Adipocyte (in vitro differentiated cells): ENCODE measurements at places on chromosomes 1 and 21.
A peak's percentile ranks its signal among the peaks of the same experiment; 100 is the strongest.

- DNase-seq: peak; percentile 61
Measured at GRCh38 chr1:218521414-218522169, 176.5 kb downstream of the TGFB2 start.

- DNase-seq: peak; percentile 12
Measured at GRCh38 chr1:220013497-220013896, 32.8 kb downstream of the EPRS1 start.

GRCh38 chr1:100658716-100659026 is 60.9 kb upstream of the VCAM1 start:
- no peak for DNase-seq

DNA sequence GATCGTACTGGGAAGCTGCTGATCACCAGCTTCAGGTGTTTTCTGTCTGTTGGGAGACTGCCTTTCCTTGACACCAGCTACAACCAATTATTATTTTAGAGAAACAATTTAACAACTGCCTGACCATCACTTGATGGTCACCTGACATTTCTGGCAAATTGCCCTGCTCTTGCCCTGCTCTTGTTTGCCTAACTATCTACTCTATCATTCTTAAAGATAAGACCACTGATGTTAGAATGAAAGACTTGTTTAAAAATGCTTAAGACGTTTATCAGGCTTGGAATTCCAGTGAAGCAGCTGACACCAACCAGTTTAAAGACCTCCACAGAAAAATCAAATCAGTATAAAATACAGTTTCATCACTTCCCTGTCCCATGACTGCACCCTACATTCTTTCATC is 423.3 kb upstream of the CAMK1G start:
- no peak for DNase-seq

- peak; percentile 89 for DNase-seq
Measured at GRCh38 chr1:39539252-39539790, 37.3 kb downstream of the PABPC4 start.

DNA sequence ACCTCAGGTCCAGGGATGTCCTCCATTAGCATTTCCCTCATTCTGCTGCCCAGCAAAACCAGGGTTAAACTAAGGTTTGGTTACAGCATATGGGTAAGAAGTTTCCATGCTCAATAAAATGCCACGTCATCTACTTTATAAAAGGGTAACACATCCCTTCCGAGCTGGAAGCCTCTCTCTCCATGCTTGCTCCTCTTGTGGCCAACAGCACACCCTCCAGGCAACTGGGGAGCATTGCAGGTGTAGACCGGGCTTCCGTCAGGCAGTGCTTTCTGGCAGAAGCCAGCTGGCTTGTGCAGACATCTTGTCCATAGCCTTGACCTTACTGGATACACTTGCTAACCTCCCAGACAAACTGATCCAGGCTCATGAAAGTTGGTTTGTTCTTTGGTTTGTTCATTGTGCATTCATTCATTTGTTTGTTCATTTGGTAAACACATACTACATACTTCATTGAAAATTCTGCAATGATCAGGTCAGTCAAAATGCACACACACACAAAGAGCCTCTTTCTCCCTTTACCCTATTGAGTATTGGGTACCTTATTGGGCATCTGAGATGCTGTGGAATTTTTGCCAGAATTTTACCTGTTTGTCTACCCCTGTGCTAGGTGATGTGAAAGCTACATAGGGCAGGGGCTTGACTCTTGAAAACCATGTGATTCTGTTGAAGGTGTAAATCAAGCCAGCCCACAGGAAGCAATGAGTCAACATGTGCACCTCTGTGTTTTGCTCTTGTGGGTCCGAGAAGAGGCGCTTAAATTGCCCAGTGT is 422.8 kb downstream of the CAMTA1 start:
- peak; percentile 43 for DNase-seq

DNA sequence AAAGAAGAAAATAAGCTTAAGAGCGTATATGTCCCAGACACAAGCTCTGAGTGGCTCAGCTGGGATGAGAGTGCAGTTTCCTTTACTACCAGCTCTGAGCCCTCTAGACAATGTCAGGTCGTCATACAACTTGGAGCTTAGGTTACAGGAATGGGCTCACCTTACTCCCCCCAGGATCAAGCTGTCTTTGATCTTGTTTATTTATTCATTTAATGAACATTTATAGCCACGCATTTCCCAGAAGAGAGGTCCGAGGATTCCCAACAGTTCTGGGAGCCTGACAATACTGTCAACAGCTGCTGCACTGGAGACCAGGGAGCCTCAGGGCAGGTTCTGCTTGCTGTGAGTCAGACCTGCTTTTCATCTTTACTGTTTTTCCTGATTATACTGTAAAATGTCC is 378.9 kb downstream of the PLPP3 start:
- peak; percentile 81 for DNase-seq

DNA sequence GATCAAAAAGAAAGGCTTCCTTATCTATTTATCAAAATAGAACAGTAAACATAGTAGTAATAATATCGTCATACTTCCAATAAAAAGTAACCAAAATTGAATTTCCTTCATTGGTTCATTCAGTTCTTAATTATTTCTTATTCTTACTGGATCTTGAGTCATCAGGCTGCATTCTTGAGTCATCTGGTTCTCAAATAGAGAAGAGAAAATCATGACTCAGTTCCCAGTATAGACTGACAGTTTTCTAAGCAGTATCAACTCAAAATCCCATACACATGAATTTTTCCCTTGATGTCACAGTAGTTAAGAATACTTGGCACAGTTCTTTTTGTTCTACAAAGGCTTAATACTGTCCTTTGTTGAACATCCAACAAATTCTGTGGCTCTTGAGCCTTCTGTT is 626.9 kb upstream of the ADGRL4 start:
- DNase-seq: peak; percentile 75

- DNase-seq: peak; percentile 90
Measured at GRCh38 chr1:40096977-40097782, at the start of gene PPT1. TSS of gene PPT1 (minus strand) at chr1:40097252. CDS start at chr1:40097238, 14 bp downstream.

GRCh38 chr1:180778782-180779398 is 133.8 kb upstream of the KIAA1614 start:
- no peak for DNase-seq

GRCh38 chr1:82704393-82704792 is 903.7 kb downstream of the ADGRL2 start:
- DNase-seq: no peak

DNA sequence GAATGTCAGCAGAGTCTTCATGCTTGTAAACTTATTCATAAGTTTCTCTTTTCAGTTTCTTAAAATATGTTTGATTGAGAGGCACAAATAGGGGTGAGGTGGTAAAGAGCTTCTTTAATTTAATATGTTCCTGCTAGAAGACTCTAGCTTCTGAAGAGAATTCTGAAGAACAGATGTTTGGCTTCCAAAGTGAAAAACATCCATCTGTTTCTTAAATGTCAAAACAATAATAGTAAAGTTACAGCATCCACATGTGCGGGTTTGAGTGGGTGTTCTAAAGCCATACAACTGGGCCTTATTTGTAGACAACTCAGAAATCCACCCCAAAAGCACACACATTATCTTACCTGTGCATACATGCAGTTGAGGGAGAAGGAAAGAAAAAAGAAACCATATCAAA is 144.0 kb upstream of the ADGRL4 start:
- DNase-seq: peak; percentile 7

DNA sequence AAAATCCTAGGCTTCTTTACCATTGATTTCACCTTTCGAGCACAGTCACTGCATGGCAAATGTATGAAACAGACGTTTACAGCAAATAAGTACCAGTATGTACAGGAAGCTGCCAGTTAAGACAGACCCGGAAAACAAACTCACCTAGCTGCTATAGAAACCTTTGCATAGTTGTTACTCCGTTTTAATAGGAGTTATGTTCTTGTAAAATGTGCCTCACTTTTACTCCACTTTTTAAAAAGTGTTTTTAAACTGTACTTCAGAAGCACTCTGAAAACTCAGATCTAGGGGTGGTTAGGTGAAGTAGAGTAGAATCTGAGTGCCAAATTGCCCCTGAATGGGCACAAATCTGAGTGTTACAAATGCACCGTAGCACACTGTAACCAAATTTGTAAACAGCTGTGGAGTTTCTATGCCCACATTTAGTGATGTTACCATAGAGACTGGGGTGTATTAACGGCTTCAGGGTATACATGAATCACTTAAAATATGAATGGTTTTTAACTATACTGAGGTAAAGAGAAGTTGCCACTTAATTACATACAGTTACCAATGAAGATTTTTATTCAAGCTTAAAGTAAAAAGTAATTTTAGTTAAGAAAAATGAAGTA is 30.7 kb downstream of the CNIH4 start:
- DNase-seq: no peak

- DNase-seq: peak; percentile 90
Measured at GRCh38 chr1:206002871-206003801, at the start of gene RAB7B. TSS of gene RAB7B (minus strand) at chr1:206003395. CDS start at chr1:205994135, 9,260 bp downstream.

DNA sequence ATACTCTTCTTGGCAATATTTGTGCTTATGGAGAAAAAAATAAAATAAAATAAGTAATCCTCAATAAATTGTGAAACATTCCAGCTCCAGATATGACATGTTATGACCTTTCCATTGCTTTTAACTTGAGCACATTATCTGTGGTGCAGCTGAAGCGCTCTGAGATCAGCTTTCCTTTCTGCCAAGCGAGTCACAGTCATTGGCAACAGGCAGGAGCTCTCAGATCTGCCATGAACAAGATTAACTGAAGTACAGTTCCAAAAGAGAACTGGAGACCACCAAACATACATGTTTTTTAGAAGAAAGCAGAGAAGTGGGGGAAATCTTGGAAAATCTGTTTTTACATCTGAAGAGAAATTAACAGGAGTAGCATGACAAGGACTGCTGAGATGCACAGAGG is 89.2 kb upstream of the DSCAM start:
- DNase-seq: no peak

DNA sequence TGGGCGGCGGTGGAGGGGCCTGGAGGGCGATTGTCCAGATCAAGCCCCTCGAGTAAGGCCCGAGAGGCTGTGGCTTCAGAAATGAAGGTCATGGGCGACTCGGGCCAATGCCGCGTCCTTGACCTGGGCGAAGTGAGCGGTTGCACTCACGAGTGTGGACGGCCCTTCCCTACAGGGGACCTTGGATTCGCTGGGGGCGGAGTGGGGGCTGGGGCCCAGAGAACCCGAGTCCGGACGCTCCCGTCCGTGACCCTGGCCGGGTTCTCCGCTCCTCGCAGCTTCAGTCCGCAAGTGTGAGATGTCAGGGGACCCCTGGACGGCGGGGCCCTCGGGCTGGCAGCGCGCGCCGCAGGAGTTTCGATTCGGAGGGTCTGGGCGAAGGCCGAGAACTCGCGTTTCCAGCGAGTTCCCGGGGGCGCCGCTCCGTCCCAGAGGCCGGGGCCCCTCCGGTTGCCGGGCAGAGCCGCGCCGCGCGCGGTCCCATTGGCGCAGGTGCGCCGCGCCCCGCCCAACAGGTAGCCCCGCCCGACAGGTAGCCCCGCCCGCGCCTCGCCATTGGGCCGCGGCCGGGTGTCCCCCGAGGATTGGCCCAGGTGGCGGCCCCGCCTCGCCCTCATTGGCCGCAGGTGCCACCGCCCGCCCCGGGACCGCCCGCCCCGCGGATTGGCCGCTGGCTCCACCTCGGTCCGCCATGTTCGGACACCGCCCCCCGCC is at the start of gene PRKCZ:
PRKCZ (plus strand) TSS at position 694 of the 714 bp plus-strand sequence. CDS start 220 bp downstream, outside the sequence.
- no peak for DNase-seq

GRCh38 chr1:16905110-16905867 is 9.5 kb downstream of the RNU1-2 start:
- DNase-seq: peak; percentile 76

DNA sequence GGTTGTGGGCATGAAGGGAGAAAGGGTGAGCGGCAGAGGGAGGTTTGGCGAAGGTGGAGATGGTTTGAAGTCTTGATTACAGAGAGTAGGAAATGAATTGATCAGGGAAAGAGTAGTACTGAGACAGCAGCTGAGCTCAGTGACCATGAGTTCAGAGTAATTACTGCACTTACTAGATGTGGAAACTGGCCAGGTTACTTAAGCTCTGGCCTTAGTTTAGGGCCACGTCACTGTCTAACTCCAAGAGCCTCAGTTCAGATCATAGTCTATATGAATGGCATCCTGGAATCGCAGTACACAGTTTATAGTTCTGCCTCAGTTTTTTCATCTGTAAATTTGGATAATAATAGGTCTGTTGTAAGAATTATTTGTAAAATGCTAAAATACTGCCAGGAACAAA is 78.1 kb downstream of the KCTD3 start:
- no peak for DNase-seq

GRCh38 chr1:14791654-14792053 is 193.2 kb downstream of the KAZN start:
- DNase-seq: no peak

- DNase-seq: no peak
Measured at GRCh38 chr1:12200208-12200607, 29.6 kb upstream of the VPS13D start.

- DNase-seq: peak; percentile 22
Measured at GRCh38 chr1:230215031-230215430, 148.0 kb downstream of the GALNT2 start.

GRCh38 chr1:171793636-171794035 is 12.2 kb downstream of the METTL13 start:
- no peak for DNase-seq

- DNase-seq: peak; percentile 26
Measured at GRCh38 chr1:232509570-232509969, 120.4 kb downstream of the SIPA1L2 start.

- DNase-seq: peak; percentile 83
Measured at GRCh38 chr1:7471836-7472235, 299.3 kb upstream of the VAMP3 start.

DNA sequence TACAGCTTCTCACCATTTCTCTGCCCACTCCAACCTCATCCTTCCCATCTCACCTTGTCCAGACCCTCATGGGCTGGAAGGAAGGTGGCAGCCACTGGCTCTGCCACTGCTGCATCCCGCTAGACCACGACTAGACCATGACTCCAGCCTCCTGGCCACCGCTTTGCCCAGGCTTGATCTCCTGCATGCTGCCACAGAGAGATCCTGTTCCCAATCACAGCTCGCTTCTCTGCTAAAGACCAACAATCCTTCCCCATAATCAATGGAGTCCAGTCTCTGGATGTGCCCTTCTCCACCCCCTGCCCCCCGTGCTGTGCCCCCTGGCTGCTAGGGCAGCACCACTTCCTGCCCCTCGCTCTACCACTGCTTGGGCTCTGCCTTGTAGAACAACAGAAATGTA is 64.9 kb upstream of the DMRTB1 start:
- no peak for DNase-seq

DNA sequence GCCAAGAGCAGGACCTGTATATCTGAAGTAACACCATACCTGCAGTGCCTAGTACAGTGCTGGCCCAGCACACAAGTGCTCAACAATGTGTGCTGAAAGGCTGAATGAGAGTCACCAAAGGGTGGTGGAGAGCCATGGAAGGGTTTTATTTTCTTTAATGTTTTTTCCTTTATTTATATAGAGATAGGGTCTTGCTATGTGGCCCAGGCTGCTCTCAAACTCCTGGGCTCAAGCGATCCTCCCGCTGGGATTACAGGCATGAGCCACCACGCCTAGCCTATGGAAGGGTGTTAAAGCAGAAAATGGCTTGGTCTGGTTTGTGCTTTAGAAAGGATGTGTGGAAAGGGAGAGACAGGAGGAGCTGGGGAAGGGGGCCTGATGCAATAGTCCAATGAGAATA is 13.3 kb upstream of the TTC39A start:
- no peak for DNase-seq
